ENCODE measurements at places on chromosomes 4 and X.
A peak's percentile ranks its signal among the peaks of the same experiment; 100 is the strongest.

- DNase-seq: no peak
Observed at GRCh38 chr4:6409381-6409780, 63.0 kb downstream of the PPP2R2C start.

- DNase-seq: peak; percentile 2
Observed at GRCh38 chr4:151276787-151277562, at the start of gene PRSS48. Gene PRSS48 (plus strand): TSS chr4:151277161. CDS start chr4:151277173, 12 bp downstream.

DNA sequence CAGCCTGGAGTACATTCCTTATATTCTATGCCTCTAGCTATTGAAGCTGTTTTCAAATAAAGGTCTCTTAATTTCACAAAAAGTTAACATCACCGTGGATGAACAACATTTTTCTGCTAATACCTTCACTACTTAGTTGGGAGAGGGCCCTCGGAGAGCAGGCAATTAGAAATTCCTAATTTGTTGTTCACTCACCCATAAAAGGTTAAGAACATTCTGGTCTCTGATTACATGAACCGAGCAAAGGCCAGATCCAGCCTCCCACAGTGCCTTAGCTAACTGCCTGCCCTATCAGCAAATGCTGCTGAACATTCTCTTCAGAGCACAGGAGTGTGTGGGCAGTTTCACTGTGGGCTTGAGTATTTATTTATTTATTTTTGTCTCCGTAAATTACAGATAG is 36.0 kb upstream of the TTC29 start:
- DNase-seq: no peak

- peak; percentile 91 for DNase-seq
Observed at GRCh38 chr4:80058740-80059139, 14.3 kb downstream of the ANTXR2 start.

- no peak for DNase-seq
Observed at GRCh38 chrX:154800478-154801210, 4.6 kb downstream of the MPP1 start.

DNA sequence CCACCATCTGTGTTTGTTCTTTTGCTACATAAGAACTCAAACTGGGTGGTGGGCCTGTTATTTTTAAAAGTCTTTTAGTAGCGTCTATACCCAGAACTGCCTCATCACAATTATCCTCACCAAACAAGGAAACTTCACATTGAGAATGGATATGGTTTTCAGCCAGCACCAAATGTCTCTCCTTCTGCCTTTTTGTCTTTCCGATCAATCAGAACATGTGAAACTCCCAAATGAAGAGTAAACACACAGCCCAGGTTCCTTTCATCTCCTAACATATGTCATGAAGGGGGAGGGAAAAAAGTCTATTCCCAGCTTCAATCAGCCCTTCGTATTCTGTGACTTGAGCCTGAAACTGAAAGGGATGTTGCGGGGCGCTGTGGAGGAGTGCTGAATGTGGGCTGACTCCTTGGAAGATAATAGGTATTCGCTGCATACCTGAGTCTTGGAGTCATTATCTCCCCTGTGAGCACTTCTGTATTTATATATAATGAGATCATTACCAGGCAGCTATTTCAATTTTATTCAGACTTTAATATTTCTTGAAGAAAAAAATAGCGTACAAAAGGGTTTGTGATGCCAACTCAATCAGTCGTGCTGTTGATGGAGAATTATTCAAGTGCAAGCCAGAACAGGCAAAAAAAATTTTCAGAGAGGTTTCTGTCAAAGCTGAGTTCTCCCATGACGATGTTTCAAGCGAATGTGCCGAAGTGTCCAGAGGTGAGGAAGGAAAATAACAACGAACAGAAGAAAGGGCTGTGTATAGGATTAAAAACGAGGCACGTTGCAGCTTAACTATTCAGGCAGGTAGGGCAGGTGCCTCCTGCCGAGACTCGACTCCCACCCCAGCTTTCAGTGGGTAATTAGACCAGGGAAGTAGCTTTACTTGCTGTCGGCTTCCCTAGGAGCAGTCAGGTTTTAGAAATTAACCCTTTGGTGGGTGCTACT is 163.9 kb upstream of the NOCT start:
- DNase-seq: no peak

- DNase-seq: no peak
Observed at GRCh38 chrX:112837531-112837930, 3.1 kb downstream of the AMOT start.

All from CD4-positive, alpha-beta T cell treated with Interleukin-4 for 1 hour (primary cell).